DMS153 (cell line): ENCODE measurements at places on chromosomes 6 and 20.

- DNase-seq: no peak
These were observed 15.6 kb upstream of the STX11 start for GRCh38 chr6:144134737-144135136.

GRCh38 chr20:47141350-47141921, 215.1 kb downstream of the ZMYND8 start:
- no peak for DNase-seq

GRCh38 chr6:28323813-28324424, 12.0 kb downstream of the ZSCAN31 start:
- no peak for DNase-seq

GRCh38 chr20:31811796-31812728, 7.1 kb upstream of the MYLK2 start:
- no peak for DNase-seq

DNA sequence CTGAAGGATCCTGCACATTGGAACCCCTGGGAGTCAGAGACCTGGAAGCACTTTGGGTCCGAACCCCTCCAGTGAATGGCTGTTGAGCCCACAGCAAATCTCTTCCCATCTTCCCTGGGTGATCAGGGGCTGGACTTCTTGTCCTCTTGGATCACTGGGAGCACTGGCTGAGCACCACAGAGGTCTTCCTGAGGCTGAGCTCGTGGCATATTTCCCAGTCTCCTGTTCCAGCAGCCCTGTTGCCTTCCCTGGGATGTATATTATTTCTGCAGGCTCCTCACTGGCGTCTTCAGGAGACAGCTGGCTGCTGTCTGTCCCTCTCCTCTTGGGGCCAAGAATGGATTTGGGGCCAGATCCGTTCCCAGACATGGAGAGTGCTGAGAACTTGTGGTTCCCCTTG, 43.4 kb downstream of the PTK7 start:
- DNase-seq: no peak

DNA sequence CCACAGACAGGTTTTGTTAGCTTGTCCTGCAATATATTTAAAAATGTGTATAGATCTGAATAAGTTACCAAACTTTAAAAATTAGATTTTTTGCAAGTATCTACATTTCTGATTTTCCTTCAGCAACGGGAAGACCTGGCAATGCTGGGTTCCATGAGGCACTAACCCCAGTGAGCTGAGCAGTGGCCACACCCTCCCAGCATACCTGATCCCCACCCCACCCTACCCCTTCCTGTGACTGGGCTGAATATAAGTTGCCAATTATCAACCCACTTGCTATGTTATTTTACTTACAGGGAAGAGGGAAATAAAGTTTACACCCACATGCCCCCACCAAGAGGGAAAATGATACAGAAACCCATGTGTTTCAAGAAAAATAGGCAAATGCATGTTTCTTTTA, 70.3 kb upstream of the RALGAPA2 start:
- no peak for DNase-seq

- DNase-seq: no peak
These were observed 64.7 kb downstream of the KCNS1 start for GRCh38 chr20:45036044-45036755.

GRCh38 chr6:3795836-3796718, 44.6 kb upstream of the PXDC1 start:
- peak; percentile 89 for DNase-seq
